ENCODE measurements at places on chromosomes 1 and 21.

DNA sequence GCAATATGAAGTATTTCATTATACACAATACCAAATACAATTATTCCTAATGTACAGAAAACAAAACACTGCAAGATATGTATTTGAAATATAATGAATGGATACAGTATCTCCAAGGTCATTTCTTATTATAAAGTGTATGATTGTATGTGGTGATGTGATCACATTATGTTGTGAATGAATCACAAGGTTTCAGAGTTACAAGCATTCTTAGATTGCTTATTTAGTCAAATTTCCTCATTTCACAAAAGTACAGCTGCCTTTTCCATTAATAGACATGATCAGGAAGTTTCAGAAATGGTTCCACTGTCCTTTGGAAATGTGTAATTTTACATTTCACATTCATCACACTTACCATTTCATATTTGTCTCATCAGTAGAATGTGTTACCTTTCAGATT, 28.3 kb upstream of the NEK7 start:
- no peak for DNase-seq

DNA sequence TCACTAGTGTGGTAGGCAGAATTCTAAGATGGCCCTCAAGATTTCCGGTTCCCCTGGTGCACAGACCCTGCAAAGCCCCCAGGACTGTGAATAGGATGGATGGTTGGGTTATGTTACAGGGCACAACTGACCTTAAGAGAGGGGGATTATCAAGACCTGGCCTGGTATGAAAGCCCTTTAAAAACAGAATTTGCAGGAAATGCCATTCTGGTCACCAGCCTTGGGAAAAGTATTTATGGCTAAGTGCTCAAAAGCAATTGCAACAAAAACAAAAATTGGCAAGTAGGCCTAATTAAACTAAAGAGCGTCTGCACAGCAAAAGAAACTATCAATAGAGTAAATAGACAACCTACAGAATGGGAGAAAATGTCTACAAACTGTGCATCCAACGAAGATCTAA, 144.7 kb upstream of the EDN2 start:
- DNase-seq = no peak

DNA sequence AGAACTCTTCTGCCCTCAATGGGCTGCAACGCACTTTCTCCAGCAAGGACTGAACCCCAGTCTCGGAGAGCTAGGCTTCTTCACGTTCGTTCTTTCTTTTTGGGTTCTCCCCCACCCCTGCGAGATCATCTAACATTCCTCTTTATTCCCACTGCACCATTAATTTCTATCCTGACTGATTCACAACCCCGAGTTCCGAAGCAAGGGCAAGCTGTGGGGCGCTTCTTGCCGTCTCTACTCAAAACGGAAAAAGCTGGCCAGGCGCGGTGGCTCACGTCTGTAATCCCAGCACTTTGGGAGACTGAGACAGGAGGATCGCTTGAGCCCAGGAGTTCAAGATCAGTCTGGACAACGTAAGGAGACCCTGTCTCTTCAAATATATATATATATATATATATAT, 37.4 kb upstream of the BTG2 start:
- DNase-seq = no peak

- DNase-seq = no peak
Observed at GRCh38 chr21:27298465-27298864, 331.6 kb upstream of the ADAMTS5 start.
